ENCODE measurements at places on chromosomes 11 and 22.

GRCh38 chr22:20436307-20436767 lies 1.3 kb downstream of the SCARF2 start:
- DNase-seq: no peak

GRCh38 chr11:45880772-45881570 lies 4.5 kb upstream of the MAPK8IP1 start:
- DNase-seq: no peak

DNA sequence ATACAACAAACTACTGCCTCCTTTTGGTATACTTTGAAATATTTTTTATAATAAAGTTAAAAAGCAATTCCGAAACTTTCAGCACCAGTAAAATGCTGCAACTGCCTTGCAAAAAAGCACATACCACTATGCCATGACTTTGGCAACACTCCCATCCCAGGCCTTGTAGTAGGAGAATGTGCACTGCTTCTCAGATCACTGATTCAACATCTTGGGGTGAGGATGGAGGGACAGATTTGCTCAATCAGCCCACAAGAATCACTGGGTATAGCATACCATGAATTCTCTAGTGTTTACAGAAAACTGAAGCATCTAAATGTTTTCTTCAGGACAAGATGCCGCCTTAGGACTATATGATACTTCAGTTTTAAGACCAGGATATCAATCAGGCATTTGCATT lies 14.9 kb downstream of the EIF4ENIF1 start:
- DNase-seq: no peak

DNA sequence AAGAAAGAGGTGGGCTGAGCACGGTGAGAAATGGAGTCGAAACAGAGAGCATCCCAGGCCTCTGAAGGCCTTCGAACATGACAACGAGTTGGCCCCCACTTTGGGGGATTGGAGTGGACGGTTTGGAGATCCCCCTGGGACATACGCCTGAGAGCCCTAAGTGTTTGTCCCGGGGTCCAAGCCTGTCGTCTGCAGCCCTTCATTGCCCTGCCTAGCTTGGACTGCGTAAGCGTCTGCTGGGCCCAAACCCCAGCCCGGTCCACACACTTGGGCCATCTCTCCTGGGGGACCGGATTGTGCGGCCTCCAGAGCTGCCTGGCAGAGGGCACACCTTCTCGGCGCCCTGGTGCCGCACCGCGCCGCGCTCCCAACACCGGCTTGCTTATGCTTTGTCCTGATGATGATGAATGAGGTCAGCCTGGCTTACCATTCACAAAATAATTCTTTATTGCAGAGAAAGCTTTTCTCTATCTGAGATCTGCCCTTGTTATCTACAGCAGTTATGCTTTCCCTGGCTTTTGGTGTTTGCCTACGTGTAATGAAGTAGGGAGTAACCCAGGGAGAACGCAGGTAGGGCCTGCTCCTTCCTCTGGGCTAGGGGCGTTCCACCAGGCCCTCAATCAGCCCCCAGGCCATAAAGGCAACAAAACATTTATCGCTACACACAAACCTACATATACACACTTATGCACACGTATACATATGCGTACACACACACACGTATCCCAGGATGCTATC lies 85.9 kb upstream of the PPARA start:
- DNase-seq: no peak

- DNase-seq: no peak
Observed at GRCh38 chr22:48391171-48391711, 1436.4 kb downstream of the BRD1 start.

- DNase-seq: no peak
Observed at GRCh38 chr11:102791271-102792036, 6.5 kb downstream of the MMP1 start.

GRCh38 chr11:117814766-117815261 lies 9.7 kb downstream of the FXYD2 start:
- DNase-seq: peak; percentile 89

- DNase-seq: no peak
Observed at GRCh38 chr11:75198278-75198973, 42.1 kb upstream of the TPBGL start.

DNA sequence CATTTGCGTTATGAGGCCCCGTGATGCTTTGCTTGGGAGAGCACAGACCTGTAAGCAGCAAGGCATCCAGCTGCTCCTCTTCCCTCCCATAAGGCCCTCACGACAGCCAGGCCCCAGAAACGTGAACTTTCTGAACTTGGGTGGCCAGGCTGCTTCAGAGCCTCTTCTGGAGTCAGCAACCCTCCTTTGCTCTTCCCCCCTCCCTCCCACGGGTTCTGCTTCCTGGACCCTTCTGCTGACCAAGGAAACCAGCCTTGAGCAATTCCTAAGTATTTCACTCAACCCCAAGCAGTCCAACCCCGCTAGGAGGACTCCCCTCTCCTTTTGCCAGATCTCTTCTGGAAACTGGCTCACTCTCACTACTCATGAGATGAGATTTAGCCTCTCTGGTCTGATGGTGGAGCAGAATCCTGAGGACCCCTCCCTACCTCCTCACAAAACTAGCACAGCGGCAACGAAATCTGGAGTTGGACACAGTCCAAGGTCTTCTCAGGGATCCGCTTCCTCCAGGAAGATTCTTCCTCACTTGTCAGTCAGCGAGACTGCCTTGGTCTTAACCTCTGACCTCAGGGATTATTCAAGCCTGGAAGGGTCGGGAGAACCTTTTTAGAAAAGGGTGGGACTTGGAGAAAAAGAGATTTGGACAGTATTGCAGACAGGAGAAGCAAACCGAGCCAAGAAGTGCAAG lies 86.2 kb downstream of the UBASH3B start:
- no peak for DNase-seq

DNA sequence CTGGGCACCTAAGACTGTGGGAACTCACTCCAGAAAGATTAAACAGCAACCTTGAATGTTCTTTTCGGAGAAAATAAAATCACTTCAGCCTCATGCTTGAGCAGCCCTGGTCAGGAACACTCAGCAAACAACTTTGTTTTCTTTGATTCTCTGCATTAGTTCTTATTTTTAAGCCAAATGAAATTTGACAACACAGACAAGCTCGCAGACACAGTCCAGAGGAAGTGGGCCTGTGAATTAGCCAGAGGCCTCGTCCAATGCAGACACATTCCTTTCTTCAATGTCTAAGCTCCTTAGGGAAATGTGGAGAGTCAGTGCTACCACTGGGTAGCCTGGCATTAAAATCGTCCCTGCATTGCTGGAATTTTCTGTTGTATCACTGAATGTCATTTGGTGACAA lies 62.9 kb upstream of the CSNK2A3 start:
- no peak for DNase-seq

DNA sequence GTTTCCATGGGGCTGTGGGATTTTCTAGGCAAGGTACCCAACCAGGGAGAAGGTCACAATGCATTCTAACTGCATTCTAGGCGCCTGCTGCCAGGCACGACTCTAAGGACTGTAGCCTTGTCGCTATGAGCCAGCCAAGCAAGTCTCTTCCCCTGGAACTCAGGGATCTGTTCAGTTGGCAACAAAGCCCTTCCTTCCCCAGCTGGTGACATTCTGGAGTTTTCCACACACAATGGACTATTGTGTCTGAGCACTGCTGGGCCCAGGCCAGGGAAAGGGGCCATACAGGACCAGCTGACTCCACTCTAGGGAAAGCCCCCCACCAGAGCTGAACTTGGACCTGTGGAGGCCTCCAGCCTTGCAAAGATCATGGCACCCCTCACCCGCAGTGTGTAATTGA lies 116.8 kb downstream of the RRAS2 start:
- DNase-seq: no peak

- no peak for DNase-seq
Observed at GRCh38 chr11:34145847-34146381, 40.5 kb downstream of the NAT10 start.

- DNase-seq: no peak
Observed at GRCh38 chr11:94401773-94402265, 600 bp upstream of the GPR83 start.

- no peak for DNase-seq
Observed at GRCh38 chr11:12599408-12600143, 74.6 kb upstream of the TEAD1 start.

- no peak for DNase-seq
Observed at GRCh38 chr11:350723-351255, 18.5 kb upstream of the B4GALNT4 start.

GRCh38 chr22:19412478-19412877 lies 19.1 kb downstream of the HIRA start:
- no peak for DNase-seq

DNA sequence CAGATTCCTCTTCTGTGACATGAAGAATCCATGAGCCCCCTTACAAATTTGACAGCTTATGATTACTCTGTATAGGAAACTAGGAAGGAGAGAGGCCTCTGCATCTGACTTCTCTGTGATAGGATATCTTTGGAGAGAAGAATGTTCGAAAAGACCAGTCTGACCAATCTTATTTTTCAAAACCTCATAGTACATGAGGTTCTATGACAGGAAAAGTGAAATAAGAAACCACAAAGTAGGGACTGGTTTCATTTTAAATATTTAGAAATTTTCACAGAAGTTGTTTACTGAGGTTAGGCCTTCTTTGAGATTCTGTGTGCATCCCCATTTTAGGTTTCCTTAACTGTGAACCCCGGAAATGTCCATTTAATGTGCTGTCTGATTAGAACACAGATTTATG lies 2.1 kb upstream of the OR4X1 start:
- DNase-seq: no peak

GRCh38 chr11:9719566-9720289 lies 55.9 kb downstream of the SWAP70 start:
- DNase-seq: no peak

DNA sequence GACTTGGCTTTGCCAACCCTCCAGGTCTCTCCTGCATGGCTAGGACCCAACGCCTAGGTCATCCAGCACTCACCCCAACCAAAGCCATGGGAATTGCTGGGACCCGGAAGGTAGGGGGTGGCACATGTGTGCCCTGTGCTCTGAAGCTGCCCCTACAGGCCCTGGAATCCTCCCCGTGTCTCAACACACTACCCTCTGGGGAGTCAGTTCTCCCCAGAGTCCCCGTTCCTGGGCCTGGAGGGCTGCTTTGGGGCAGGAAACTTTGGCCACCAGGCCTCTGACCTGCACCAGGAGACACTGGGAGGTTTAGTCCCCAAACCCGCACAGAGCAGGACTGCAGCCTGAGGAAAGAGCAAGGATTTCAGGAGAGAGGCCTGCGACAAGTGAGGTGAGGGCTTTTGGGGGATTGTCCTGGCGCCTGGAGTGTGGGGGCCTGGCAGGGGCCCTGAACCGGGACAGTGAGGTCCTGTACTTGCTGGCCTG lies 495 bp upstream of the IFITM1 start:
- no peak for DNase-seq

DNA sequence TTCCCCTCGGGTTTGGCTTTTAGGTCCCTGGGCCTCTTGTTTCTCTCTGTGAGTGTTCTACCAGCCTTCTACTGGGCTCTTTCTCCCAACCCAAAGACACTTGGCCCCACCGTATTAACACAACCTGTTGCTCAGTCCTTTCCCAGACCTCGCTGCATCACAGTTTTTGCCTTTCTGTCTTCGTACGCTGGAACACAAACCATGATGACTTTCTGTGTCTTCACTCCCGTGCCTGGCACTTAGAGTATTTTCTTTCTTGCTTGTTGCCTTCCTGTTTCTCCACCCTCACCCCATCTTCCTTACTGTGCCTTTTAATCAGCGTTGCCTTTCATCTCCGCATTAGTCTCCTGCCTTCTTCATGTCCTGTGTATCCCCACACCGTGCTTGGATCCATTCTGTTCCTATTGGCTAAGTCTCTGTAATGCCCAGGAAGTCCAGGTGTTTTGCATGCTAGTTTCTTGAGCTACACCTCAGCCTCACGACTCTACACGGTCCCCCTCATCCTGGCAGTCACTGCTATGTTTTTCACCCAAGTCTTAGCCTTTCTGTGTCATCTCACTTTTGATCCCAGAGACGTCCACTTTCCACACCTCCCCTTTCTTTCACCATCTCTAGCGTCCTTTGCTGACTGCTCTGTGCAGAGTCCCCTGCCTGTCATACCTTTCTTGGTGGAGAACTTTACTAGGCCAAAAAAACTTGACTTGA lies 1.6 kb downstream of the MARK2 start:
- no peak for DNase-seq

DNA sequence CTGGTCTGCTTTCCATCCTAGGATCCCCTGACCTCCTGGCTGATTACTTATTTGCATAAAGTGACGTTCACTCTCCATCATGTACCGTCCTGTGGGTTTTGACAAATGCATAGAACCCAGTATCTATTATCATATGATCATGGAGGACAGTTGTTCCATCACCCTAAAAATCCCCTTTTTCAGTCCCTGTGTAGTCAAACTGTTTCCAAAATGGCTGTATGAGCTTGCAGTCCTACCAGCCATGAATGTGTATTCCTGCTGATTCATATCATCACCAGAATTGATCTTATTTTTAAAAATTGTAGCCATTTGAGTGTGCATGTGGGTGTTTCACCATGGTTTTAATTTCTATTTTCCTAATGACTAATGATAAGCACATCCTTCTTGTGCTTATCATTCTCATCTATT lies 108.8 kb downstream of the MPPED1 start:
- no peak for DNase-seq

DNA sequence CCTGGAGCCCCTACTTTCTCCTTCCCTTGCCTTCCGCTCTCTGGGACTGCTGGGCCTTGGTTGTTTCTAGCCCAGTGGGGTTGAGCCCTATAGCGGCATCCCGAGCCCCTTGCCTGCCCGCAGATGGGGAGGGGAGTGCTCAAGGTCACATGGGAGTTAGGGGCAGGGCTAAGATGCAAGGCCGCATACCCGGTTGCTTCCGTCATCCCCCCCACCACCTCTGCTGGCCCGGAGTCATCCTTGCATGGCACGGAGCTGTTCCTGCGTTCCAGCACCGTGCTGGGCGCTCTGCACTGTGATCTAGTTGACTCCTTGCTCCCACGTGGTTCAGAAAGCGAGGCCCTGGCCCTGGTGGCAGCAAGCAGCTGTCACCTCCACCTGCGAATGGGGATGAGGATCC lies 18.0 kb downstream of the FLRT1 start:
- DNase-seq: no peak

- no peak for DNase-seq
Observed at GRCh38 chr11:10409207-10409661, 45.8 kb upstream of the AMPD3 start.

GRCh38 chr22:32080904-32081303 lies 37.8 kb downstream of the SLC5A1 start:
- DNase-seq: peak; percentile 41

GRCh38 chr22:47301820-47302475 lies 539.5 kb downstream of the TBC1D22A start:
- DNase-seq: no peak

GRCh38 chr11:32840587-32840986 lies 10.9 kb downstream of the PRRG4 start:
- DNase-seq: no peak

Data from Jurkat, Clone E6-1 (cell line).